ENCODE measurements at places on chromosomes 5 and 9.

GRCh38 chr9:119003882-119004617 is 365.2 kb downstream of the BRINP1 start:
- DNase-seq, result no peak

DNA sequence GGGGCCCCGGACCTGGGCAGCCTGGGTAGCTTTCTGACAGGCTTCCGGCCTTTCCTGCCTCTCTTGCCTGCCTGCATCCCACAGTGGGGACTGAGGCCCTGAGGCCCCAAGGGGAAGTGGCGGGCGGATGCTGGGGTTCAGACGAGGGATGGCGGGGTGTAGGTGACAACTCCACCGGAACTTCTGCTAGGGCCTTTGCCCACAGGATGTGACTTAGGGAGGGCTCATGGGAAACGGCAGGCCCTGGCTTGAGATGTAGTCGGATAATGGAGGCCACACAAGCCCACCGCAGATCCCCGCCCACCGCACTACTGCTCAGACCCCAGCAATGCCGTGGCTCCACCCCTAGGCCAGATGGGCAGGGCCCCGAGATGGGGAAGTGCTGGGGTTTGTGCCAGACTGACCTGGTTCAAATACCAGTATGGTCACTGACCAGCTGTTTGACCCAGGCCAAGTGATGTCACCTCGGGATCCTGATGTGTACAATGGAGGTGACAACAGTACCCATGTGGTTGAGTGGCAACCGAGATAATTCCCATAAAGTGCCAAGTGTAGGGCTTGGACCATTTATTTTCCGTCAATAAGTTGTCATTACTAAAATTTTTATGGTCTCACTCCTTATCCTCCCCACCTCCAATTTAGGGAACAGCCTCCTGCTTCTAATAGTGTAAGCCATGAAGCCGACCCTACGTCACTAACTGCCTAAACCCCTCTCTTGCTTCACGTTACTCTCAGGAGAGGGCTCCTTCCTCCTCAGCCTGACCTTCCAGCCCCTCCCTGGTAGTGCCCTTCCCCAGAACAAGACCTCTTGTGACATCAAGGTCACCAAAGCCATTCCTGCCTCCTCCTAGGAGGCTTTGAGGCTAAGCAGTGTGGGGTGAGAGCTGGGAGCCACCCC is 2.5 kb upstream of the CDK9 start:
- peak; percentile 39 for DNase-seq

GRCh38 chr5:150648294-150649107 is 8.0 kb downstream of the SYNPO start:
- DNase-seq, result no peak

DNA sequence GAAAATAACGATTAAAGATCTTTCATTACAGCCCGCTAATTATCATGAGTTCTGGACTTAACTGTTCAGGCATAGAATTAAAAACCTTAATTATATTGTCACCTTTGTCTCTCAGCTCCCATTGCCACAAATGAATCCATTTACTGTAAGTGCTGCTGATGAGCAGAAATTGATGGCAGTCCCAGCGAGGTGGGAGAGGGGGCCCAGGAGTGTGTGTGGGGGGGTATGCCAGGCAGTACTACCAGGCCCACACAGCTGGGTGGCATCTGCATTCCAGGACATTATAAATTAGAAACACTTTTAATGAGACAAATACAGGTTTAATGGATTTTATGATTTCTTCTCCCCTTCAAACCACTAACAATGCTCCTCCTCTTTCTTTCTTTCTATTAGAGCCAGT is 196.0 kb downstream of the MELK start:
- DNase-seq, result no peak

DNA sequence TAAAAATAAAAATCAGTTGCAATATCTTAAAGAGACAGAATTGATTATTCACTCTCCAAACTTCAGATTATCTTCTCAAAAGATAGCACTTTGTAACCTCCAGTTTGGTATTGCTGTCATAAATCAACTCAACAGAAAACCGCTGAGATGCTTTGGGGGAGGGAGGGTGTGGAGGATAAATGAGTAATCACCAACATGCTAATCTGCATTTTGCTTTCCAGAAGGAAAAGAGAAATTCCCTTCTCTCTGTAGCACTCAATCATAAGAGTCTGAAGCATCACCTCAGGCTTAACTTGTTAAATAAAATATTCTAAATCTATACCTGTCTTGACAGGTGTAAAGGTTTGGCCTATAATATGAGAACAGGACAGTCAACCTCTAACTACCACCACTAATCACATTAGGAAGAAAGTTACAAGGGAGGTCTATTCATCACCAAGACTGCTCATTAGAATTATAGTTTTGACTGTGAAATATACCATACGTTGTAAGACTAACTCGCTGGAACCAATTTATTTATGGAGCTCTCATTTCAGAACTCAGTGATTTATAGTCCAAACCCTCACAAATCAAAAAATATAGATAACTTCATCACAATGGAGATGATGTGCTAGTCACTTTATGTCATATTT is 89.0 kb downstream of the PIK3R1 start:
- DNase-seq, result no peak

DNA sequence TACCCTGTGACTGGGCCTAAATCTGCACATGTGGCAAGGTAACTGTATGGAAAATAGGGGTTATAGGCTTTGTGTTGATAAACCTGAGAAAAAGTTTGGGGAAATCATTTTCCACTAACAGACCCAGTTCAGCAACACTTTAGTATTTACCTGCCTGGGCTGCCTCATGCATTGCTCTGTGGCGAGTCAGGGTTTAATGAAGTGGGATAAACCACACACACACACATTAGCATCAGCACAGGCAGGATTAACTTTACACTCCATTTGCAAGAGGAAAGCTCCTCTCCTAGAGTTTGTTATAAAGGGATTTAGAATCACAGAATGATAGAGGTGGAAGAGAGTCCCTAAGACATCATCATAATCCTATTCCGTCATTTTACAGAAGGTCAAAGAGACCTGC is 20.0 kb upstream of the ZCCHC7 start:
- no peak for DNase-seq

DNA sequence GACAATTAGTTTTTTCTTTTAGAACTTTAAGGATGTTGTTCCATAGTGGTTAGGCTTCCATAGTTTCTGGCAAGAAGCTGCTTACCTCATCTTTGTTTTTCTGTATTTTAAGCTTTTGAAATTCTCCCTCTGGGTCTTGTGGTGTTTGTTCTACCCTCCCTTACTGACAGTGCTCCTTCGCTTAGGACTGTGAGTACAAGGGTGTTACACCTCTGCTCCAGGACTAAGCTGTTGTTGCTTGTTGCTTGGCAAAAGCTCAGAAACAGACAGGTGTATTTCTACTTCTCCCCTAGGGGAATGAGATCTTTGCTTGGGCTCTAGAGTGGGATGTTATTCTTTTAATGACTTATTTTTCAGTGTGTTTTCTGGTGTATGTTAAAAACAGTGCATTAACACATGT is 225.2 kb downstream of the WDR70 start:
- no peak for DNase-seq

- DNase-seq, result no peak
These were observed 100.1 kb upstream of the DHFR start for GRCh38 chr5:80754900-80755299.

Measured in stimulated activated CD4-positive, alpha-beta T cell treated with anti-CD3 and anti-CD28 coated beads, Interleukin-1b, Interleukin-23, amount 100 ng/mL, for 1 hour (primary cell).